ENCODE measurements at places on chromosomes 2 and 18.

DNA sequence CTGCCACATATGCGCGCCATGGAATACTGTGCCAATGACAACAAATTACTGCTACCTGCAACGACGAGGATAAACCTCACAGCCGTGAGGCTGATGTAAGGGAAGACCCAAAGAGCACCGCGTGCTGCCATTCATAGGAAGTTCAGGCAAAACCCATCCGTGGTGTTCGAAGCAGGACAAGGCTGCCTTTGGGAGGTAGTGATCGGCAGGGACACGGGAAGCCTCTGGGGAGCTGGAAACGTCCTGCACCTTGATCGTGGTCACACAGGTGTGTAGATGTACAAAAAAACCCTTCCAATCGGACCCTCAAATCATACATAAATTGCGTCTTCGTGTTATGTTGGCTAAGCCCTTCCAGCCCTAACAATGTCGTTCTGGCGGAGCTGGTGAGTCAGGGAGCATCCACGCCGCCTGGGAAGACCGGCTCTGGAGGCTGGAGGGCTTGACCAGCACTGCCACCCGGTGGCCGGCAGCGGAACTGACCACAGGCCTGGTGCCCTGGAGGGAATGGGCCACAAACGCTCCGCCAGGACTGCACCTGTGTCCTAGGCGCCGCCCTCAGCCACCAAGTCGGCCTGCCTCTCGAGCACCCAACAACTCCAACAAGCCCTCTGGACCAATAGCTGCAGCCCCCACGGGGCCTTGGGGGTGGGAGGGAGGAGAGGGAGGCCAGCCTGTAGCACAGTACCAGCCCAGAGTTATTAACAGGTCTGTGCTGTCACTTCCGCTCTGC, 4.1 kb upstream of the NEURL3 start:
- DNase-seq = peak; percentile 74

- no peak for DNase-seq
These were observed 57.9 kb downstream of the TLK1 start for GRCh38 chr2:171102802-171103201.

DNA sequence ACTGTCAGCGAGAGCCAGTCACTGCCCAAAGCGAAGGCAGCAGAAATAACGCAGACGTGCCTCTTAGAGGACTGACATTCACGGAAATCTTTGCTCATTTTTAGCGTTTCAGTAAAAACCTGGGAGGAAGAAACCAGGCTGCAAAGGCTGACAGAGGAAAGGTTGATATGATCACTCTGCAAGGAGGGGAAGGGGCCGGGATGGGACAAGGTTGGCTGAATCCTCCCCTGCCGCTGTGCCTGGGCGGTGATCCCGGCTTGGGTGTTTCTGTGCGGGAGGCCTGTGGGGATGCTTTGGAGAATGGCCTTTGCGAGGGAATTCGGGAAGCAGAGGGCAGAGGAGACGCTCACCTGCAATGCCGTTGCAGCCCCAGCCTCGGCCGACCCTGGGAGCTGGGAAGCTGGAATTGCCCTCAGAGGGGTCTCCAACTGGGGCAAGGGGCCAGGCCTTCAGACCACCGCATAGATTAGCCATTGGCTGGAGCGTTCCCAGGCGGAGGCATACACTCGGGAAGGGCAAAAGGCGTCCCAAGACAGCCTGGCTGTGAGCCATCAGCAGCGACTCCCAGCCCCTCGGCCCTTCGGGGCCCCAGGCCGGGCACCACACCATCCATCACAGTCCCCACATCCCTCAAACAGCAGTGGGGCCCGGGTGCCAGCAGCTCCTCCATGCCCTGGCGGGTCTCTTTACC, 111.7 kb upstream of the GPC1 start:
- no peak for DNase-seq

DNA sequence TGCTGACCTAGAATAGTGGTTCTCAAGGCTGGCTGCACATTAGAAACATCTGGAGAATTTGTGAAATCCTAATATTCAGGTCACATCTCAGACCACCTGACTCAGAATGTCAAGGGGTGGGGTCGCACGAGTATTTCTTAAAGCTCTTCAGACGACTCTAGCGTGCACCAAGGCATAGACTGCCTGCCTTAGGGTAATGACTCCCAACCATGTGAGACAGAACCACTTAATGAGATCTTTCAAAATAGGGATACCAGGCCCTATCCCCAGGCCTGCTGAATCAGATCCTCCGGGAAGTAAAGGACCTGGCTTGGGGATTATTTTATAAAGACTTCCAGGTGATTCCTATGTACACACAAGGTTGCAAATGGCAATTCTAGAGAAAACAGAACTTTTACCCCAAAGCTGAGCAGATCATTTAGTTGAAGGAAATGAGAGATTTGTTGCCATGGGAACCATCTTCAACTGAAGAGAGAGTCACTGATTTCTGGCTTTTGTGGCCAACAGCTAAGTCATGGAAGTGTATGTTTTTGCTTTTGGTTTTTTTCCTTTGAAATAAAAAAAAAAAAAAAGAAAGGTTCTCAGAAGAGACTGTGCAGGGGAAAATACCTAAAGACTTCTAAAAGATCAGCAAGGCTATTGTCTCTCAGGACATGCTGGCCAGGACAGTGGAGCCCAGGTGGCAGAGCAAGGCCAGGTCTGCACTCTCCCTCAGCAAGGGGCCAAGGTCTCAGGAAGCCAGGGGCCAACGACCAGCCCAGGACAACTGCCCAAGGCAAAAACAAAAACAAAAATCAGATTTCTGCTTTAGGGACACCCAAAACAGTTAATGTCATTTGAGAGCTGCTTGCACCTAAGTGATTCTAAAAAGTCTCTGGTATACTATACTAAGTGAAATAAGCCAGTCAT, 15.3 kb upstream of the LOXHD1 start:
- no peak for DNase-seq

- DNase-seq = peak; percentile 16
These were observed 616.6 kb downstream of the ZEB2 start for GRCh38 chr2:143903172-143903856.

DNA sequence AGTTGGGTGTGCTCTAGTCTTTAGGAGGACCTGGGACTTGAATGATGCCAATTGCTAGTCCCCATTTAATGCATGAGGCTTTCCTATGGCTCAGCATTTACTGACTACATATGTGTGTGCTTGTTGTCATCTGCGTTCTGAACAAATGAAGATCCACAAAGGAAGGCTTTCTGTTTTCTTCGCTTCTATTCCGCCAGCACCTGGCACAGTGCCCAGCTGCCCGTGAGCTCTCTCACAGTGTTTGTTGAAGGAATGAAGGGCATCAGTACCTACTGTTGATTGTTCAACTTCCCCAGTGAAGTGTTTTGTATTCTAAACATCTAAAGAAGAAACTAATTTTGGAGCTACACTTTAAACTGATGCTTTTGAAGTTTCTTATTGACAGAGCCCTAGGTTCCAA, 122.4 kb upstream of the LINC00305 start:
- DNase-seq = no peak

DNA sequence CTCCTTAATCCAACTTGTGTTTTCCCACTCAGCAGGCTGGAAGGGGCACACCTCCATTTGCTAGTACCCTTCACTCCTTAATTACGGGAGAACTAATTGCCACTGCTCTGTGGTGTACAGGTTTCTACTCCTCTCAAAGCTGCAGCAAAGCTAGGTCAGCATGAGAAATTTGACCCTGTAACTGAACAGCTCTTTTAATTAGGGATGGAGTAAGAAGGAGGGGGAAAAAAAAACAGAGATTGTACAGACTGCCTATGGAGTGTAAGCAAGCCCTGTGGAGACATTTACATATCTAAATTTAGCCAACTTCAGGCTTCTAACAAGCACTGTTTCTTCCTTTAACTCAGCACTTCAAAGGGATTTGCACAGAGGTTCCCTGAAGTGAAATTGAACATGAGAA, 629.7 kb upstream of the SETBP1 start:
- DNase-seq = no peak

DNA sequence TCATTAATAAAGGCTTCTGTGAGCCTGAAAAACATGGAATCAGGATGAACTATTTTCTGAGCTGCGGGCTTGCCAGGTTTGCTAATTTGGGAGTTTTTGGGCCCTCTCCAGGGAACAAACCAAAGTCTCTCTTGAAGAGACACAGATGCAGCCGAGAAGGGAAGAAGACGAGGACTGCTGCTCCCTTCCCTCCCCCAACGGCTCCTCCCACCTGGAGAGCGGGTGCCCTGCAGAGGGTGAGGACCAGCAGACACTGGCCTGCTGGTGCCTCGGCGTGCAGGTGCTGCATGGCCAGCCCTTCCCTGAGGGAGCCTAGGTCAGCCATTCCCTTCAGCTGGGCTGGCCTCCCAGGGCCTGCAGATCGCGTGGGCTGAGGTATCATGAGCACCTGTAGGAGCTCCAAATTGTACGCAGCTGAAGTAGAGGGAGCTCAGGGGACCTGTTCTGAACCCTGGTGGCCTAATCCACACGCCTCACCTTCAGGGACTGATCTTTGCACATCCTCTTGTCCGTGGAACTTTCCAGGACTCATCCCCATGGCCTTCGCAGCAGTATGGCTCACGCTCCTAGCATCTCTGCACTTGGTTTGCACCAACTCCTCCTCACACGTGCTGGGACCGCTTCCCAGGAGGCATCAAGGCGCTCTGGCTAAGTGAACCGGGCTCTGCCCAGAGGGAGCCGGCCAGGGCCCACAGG, 19.5 kb downstream of the EMX1 start:
- no peak for DNase-seq

DNA sequence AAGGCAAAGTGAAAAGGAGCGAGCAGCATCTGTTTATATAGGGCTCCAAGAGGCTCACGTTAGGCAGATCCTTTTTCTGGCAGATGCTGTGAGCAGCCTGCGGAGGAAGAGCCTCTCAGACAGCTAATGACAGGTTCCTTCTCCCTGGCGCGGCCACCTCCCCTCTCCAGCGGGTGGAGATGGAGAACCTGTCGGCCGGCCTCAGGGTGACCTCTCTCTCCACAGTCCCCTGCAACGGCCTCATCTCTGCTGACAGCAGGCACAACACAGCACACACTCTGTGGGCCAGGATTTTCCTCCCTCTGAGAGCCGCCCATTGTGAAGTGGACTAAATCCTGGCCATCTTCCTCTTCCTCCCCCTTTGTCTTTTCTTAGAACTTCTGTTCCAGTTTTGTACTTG, 119.8 kb downstream of the PRKCE start:
- peak; percentile 25 for DNase-seq

DNA sequence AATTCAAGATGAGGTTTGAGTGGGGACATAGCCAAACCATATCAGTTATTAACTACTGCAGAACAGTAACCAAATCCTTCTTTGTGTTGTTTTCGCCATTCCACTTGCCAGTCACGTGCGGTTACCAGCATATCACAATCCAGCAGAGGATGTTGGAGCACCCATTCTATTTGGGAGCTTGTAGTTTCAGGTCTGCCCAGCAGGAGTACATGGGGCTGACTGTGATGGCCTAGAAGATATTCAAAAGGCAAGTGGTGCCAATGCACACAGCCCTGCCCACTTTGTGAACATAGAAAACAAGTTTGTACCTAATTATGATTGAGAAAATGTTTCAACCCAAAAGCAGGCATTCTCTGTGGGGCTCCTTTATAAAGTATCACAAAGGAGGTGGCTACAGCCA, 57.0 kb downstream of the ZNF519 start:
- DNase-seq = no peak

DNA sequence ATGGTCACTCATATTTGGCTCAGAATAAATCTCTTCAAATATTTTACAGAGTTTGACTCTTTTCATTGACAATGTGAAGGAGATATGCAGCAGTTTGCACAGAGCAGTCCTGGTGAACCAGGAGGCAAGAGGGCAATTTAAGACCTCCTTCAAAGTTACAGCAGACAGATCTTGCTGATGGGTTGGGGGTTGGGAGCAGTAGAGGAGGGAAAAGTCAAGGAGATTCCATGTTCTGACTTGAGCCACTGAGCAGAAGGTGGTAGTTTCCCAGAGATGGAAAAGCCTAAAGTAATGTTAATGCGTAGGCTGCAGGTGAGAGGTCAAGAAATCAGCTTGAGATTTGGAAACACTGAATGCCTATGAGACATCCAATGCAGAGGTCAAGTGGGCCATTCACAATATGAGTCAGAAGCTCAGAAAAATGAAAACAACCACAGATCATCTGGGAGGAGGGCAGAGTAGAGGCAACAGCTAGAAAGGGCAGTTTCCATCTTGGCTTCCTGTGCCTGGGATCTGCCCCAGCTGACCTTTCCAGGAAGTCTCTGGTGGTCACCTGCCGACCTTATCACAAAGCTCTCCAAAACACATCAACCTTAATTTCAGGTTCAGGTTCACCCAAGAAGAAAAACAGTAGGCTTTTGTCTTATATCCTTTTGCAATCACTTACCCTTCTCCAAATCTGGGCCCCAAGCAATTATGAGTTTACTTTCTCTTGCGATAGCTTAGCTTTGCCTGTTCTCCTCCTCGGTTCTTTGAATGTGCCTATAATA, 197.5 kb upstream of the ARL4C start:
- DNase-seq = peak; percentile 60

DNA sequence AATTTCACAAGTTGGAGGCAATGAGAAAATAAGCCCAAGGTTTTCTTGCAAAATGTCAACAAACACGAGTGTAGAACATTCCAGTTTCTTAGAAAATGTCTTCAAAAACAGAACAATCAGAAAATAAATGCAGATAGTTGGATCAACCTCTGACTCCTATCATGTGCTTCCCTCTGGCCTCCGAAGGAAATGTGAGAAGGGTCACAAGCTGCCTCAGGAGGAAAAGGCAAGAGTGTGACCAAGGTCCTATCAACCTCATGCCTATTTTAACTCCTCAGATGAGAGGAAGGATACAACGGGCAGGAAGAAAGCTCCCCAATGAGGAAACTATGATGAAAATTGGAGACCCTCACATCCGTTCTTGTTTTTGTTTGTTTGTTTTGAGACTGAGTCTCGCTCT, 7.9 kb downstream of the SCYGR5 start:
- peak; percentile 39 for DNase-seq

GRCh38 chr2:218407717-218408116, 8.0 kb downstream of the CTDSP1 start:
- DNase-seq = no peak

DNA sequence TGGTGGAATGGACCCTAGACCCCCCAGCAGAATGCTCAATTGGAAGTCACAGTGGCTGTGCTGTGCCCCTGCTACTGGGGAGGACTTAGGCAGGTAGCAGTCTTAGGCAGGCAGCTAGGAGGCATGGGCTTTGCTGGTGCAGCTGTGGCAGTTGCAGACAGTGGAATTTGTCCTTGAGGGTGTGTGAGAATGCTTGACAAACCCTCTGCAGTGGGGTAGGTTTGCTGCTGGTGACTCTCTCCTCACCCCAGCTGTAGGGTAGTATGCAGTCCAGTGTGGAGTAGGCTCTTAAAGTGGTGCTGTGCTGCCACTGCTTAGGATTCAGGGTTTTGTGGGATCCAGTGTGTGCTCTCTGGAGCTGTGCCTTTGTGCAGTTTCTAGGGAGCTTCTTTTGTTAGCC, 61.3 kb downstream of the NUP35 start:
- no peak for DNase-seq

DNA sequence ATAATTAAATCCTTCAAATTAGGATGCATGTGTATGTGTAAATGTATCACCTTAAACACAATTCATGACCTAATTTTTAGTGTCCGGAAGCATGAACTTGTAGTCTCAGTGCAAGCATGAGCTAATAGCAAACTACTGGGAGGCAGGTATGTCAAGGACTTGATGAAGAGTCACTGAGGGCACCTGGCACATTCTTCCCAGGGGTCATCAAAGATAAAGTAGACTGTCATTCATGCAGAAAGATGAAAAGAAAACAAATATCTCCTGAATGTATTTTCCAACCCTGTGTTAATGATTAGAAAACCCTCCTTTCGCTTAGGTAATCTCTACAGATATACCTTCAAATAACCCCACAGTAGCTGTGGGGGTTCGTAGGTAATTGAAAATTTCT, 234.9 kb downstream of the SOCS6 start:
- DNase-seq = no peak
